NCI-H510A (cell line): ENCODE measurements at places on chromosomes 13 and 19.

DNA sequence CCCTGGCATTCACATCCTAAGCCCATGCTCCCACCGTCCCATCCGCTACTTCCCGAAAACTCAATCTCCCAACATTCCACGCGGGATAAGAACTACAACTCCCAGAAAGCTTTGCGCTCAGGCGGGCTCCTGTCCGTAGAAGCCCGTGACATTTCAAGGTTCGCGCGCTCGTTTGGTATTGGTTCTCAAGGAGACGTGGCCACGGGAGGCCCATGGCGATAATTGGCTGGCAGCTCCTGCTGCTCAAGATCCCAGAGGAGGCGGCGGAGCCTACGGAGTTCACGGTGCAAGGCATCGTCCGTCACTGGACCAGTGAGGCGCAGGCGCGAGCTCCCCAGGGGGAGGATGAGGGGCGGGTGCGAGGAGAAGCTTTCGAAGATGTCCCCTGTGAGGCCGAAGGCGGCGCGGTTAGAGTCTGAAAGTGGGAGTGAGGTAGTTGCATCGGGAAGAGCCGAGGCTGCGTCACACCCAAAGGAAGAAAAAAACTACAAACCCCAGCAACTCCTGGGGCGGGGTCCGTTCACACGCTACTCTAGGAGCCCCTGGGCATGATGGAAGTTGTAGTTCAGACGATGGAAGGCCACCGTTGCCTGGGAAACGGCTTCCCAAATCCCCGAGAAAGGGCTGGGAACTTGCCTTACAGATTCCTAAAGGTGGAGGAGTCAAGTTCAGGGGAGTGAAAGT, 1.2 kb upstream of the MAMSTR start:
- DNase-seq = peak; percentile 97

- no peak for DNase-seq
Measured at GRCh38 chr19:50046649-50047503, 21.1 kb downstream of the ZNF473 start.

DNA sequence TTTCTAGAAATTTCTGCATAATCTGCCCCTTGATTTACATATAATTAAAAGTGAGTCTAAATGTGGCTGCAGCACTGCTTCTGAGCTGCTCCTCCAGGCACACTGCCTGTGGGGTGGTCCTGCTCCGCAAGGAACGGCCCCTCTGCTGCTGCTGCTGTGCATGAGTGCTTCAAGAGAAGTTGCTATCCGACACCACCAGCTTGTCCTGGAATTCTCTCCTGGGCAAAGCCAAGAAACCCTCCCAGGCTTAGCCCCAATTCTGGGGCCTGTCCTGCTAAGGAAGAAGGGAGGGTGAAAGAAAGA, 7.5 kb upstream of the PDCD5 start:
- DNase-seq = no peak

DNA sequence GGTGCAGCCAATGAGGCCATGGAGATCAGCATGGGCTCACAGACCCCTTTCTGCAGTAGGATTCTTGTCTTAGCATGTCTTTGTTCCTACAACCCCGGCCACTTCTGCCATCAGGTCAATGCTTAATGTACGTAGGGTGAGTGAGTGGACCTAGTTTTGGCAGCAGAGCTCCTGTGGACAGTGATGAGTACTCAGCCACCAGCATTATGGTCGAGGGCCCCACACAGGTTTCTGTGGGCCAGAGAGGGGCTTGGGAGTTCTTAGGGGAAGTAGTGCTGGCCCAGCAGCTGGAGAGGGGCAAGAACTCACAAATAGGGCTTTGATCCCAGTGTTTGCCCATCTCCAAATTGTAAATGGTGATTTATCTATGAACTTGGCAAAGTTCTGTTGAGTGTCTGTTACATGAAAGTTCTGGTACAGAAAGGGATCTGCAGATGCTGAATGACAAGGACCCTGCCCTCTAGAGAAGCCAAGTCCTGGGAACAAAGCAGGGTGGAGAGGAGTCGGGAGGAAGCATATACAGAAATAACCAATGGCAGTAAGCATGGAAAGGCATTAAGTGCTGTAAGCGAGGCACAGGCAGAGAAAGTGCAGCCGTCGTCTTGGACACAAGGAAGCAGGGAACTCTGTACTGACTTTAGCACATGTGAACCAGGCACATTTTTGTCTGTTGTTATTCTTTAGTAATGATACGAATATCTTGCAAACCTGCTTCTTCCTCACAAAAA, 185.1 kb downstream of the MTUS2 start:
- DNase-seq = no peak

- peak; percentile 1 for DNase-seq
Measured at GRCh38 chr13:85241060-85241459, 558.2 kb downstream of the SLITRK6 start.

GRCh38 chr13:109652531-109652930, 133.9 kb downstream of the IRS2 start:
- no peak for DNase-seq

DNA sequence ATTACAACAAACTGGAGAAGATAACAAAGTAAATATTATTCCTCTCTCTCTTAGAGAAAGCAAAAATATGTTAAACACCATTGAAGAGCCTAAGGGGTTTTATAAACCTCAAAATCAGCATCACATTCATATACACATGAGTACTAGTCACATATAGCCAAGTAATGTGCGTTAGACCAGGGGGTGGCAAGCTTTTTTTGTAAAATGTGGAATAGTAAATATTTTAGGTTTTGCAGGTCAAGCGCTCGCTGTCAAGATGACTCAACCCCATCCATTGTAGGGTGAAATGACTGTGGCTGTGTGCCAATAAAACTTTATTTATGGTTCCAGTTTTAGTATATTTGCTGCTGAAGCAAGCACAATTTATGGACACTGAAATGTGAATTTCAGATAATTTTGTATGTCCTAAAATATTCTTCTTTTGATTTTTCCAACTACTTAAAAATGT, 21.7 kb downstream of the RFX2 start:
- no peak for DNase-seq

- DNase-seq = no peak
Measured at GRCh38 chr13:31328549-31329235, 128.9 kb downstream of the B3GLCT start.

DNA sequence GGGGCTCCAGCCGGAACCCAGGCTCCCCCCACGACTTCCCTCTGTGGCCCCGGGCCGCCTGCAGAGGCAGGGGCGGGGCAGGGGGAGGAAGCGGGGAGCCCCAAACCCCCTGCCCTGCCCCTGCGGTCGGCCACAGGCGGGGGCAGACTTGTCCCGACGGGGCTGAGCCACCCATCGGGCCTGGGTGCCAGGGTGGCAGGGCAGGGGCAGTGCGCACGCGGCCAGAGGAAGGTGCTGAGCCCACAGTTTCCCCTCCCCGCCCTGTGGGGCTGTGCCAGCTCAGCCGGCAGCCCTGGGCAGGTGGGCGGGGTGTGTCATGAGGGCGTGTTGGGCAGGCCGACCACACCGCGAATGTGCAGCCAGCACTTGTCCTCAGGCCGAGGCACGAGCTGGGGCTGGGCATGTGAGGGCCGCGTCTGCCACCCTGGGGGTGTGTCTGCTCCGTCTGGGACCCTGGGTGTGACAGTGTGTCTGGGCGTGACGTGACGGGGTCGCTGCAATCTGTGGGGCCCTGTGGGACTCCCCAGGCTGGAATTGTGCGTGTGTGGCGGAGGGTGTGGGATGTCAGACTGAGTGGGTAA, 17.7 kb downstream of the CCDC97 start:
- peak; percentile 50 for DNase-seq

DNA sequence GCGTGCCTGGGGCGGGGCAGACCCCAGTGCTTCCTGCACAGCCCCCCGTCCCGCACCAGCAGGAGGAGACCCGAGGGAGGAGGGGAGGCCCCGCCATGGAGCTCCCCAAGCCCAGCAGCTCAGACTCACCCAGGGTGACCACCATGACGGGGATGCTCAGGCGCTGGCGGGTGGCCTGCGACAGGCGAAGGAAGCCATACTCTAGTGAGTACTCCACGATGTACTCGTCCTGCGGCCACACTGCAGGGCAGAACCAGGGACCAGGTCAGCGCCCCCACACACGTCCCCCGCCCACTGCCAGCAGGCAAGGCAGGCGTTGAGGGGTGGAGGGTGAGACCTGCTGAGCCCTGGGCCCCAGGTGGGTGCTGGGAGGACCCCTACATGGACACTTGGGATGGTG, 8.6 kb downstream of the TMEM259 start:
- DNase-seq = no peak
